ENCODE measurements at places on chromosomes 3 and 15.

GRCh38 chr15:90354986-90355385 lies 2.9 kb downstream of the ZNF774 start:
- no peak for DNase-seq

DNA sequence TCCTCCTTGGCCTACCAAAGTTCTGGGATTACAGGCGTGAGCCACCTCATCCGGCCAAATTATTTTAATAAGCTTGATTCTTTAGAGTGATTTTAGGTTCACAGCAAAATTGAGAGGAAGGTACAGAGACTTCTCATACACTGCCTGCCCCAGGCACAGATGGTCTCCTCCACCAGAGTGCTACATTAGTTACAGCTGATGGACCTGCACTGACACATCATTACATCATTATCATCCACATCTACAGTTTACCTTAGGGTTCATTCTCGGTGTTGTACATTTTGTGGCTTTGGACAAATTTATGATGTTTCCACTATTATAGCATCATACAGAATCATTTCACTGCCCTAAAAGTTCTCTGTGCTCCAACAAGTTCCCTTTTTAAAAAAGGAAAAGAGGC lies 4.4 kb upstream of the VPS8 start:
- no peak for DNase-seq

DNA sequence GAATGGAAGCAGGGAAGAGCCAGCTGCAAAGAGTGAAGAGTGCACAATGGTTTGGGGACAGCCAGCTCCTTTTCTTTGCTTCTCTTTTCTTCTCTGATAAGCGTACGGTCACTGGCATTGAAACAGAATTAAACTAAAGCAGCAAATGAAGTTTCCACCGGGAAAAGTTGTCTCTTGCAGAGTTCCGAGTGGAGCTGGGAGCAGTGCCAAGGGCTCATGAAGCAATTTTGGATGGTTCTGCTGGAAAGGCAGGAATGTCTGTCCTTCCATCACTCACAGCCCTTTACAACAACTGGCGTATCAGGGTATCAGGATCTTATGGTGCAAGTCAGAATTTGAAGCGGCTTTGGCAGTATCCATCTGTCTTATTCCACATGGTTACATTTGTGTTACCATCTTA lies 1042.9 kb downstream of the NTRK3 start:
- no peak for DNase-seq

- no peak for DNase-seq
These were observed 57.2 kb downstream of the XXYLT1 start for GRCh38 chr3:195213639-195214315.

DNA sequence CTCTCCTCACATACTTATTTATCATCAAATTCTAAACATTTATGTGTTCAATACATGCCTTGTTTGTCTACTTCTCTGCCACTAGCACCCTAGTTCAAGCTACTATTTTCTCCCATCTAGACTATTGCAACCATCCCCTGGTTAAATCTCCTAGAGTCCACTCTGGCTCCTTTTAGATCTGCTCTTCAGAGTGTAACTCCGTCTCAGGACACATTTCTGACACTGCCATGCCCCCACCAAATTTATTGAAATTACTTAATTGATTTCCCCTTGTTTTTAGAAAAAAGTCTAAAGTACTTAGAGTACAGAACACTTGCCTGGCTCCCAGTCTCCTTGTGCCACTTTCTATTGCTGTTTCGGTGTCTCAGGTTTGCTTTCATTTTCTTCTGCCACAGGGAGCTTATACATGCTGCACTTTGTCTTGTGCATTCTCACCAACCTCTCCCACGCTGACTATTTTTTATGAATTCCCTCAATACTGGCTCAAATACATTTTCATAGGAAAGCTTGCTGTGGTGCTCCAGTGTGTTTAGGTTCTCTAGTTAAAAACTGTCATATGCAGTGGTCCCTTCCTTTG lies 792.3 kb downstream of the DIPK2A start:
- no peak for DNase-seq

Measured in LHCN-M2 (cell line).